ENCODE measurements at places on chromosomes 6 and 20.

DNA sequence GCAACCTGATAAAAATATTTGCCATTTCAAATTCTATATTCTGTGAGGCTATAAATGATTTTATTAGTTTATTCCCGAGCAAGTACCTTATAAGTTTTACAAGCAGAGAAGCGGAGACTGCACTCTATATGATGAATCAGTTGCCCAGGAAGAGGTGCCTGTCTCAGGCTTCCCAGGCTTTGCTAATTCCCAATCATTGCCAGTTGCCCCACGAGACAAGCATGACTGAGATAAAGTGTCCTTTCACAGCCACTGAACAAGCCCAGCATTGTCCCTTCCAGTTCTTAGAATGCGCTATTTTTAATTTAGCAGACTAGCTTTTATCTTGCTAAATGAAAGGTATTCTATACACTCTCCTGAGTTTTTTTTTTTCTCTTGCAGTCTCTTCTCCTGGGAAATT, 260.7 kb downstream of the ALDH8A1 start:
- DNase-seq: no peak

- DNase-seq: no peak
Measured at GRCh38 chr6:136491251-136491650, 59.0 kb downstream of the MAP7 start.

GRCh38 chr20:13042458-13042794, 33.7 kb downstream of the SPTLC3 start:
- DNase-seq: no peak

- no peak for DNase-seq
Measured at GRCh38 chr6:170180671-170181337, 110.1 kb downstream of the DLL1 start.

GRCh38 chr20:59817846-59818615, 115.4 kb downstream of the SYCP2 start:
- no peak for DNase-seq

DNA sequence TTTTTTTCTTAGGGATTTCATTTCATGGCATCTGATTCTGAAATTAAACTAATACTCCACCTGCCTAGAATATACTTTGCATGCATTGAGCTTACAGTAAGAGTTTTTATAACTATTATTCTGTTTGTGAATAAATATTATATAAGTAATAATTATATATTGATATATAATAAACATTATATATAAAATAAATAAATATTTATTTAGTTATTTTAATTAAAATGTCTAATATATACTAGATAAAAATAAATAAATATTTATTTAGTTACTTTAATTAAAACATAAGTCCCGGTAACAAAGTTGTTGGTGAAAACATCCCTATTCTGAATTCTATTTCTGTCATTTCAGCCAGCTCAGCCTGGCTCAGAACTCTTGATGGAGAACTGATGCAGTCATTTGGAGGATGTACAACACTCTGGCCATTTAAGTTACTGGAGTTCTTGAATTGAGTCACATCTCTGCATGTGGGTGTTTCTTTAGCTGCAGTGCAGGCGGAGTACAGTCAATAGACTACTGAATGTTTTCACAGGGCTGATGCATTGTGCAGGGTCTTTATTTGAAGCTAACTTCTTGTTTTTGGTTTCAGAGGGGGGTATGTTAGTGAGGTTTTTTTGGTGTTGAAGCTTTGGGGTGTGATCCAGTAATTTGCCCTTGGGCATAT, 508.9 kb upstream of the ADGRB3 start:
- no peak for DNase-seq

- DNase-seq: no peak
Measured at GRCh38 chr6:100803264-100804045, 77.7 kb downstream of the ASCC3 start.

DNA sequence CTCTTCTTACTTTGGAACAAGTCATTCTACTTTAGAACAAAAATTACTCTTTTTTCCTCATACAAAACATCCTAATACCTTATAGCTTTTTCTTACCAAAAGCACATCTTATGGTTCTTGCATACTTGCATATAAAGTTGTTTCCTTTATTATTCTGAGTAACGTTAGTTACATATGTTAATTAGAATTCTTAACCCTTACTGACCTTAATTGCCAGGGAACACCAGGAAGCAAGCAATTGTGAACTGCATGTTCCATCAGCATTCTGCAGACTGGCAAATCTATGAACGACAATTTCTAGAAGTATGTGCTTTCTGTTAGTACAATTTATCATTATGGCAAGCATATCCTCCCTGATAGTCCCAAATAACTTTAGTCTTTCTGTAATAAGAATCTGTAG, 831.0 kb downstream of the C6orf118 start:
- DNase-seq: no peak

DNA sequence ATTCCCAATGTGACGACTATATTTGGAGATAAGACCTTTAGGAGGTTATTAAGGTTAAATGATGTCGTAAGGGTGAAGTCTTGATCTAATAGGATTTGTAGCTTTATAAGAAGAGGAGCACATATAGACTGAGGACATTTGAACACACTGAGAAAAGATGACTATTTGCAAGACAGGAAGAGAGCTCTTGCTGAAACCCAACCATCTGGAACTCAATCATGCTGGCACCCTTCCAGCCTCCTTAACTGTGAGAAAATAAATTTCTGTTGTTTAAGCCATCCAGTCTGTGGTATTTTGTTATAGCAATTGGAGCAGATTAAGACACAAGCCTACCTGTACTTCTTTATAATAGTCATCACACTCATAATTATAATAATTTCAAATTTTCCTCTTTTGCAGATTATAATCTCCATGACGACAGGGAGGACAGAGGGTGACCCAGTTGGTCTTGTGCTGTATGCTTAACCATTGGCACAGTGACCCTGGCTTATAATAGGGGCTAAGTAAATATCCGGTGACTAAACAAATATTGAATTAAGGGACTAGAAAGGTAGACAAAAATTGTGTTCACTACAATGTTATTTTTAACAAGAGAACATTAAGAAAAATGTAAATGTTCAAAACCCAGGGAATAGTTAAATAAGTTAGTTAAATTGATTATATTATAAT, 206.4 kb upstream of the HDDC2 start:
- no peak for DNase-seq
